ENCODE measurements at places on chromosomes 1 and 21.

- DNase-seq: no peak
Measured at GRCh38 chr1:171984262-171984661, 143.0 kb downstream of the DNM3 start.

GRCh38 chr1:74681001-74681400 is 7.4 kb upstream of the ERICH3 start:
- no peak for DNase-seq

- DNase-seq: no peak
Measured at GRCh38 chr1:92194511-92194910, 23.2 kb upstream of the C1orf146 start.

- no peak for DNase-seq
Measured at GRCh38 chr21:44294391-44295162, 5.3 kb upstream of the PFKL start.

DNA sequence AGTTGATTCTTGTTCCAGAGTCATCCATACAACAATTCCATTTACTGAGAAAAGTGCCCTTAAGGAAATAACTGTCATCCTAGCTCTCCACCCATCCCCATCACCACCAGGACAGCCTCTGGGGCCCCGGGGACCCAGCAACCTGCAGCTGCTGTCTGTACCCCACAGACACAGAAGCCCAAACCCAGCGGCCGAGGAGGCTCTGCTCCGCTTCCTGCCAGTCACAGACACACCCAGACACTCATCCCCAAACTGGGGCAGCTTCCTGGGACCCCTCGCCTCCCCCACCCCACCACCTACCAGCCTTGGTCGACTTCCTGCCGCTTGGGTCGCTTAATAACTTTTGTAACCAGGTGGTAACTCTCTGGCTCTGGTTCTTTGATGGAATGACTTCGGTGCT is 121.6 kb upstream of the SLC25A33 start:
- DNase-seq: no peak

DNA sequence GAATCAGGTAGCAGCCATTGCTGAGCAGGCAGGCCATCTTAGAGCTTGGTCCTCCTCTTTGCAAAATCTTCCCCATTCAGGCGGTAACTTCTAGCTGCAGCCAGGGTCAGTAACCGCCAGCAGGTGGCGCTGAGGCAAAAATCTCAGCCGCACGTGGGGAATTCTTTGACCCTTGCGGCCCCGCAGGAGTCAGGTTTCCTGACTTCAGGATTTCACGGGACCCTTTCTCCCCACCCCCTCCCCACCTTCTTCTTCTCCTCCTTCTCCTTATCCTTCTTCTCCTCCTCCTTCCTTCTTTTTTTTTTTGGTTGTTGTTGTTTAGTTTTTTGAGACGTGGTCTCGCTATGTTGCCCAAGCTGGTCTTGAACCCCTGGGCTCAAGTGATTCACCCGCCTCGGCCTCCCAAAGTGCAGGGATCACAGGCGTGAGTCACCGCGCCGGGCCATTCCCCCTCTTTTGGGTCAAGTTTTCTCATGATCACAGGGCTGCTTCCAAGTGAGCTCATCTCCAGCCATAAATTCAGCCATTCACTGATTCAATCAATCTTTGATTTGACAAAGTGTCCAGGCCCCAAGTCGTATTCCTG is 33.4 kb upstream of the TENT5B start:
- DNase-seq: peak; percentile 49

DNA sequence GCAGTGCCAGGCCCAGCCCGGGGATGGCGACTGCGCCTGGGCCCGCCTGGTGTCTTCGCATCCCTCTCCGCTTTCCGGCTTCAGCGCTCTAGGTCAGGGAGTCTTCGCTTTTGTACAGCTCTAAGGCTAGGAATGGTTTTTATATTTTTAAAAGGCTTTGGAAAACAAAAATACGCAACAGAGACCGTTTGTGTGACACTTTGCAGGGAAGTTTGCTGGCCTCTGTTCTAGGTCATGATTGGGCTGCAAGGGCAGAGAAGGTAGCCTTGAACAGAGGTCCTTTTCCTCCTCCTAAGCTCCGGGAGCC is 719 bp downstream of the SOD1 start:
- no peak for DNase-seq

Measured in stimulated activated CD8-positive, alpha-beta memory T cell treated with anti-CD3 and anti-CD28 coated beads, Interleukin-7, amount 100 ng/mL, for 1 hour (primary cell).